Renal cortical epithelial cell (primary cell): ENCODE measurements at places on chromosomes 12 and 14.

GRCh38 chr12:4270831-4271716 lies 2.5 kb upstream of the CCND2 start:
- DNase-seq: no peak

DNA sequence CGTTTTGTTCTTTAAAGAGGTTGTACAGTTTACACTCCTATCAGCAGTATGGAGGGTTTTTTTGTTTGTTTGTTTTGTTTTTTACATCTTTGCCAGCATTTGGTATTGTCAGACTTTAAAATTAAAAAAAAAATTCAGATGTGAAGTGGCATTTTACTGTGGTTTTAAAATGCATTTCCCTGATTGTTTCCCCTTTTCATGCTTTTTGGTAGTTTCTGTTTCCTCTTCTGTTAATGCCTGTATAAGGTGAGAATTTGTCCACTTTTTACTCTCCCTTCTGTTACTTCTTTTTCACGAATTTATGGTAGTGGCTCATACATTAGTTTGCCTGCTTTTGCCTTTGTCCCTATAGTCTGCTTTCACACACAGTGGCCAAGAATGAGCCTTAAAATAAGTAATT lies 36.6 kb downstream of the MNAT1 start:
- DNase-seq: no peak

DNA sequence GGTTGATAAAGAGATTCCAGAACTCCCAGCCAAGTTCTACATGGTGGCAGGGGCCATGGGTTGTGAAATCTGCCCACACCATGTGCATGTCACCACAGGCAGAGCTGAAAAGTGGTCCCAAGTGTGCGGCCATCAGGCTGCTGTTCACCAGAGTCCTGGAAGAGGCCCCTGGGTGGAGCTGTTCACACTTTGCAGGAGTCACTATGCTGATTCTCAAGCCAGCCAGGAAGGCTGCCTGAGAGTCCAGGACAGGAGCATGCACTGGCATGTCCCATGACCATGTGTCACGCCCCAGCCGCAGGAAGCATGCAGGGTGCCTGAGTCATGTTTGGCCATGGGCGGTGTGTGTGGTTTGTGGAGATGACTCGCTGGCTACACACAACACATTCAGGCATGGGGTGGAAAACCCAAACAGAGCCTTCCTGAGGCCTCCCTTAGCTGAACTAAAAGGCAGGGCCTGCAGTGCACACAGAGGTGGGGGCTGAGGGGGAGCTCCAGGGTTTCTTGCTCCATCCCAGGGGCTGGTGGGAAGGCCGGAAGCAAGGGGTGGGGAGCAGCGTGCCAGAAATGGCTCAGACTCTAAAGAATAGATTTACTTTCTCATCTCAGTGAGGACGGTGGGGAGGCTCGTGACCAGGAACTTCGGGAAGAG lies 19.4 kb downstream of the ABCB9 start:
- peak; percentile 99 for DNase-seq

- no peak for DNase-seq
Measured at GRCh38 chr12:3305464-3305863, 185.5 kb upstream of the PRMT8 start.

- DNase-seq: no peak
Measured at GRCh38 chr14:50985124-50985858, 41.0 kb upstream of the PYGL start.

GRCh38 chr14:103543140-103543539 lies 14.1 kb downstream of the TRMT61A start:
- no peak for DNase-seq

DNA sequence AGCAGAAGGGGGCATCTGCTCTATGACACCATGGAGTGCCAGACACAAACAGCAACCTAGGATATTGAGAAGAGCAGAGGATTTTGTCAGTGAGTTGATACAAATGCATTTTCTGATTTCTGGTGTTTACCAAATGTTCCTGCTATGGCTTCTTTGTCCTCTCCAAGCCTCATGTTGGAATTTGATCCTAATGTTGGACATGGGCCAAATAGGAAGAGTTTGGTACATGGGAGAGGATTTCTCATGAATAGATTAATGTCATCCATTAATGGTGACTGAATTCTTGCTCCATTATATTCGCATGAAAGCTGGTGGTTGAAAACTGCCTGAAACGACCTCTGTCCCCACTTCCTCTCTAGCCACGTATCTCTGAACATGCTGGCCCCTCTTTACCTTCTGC lies 1002.2 kb upstream of the FLRT2 start:
- no peak for DNase-seq

GRCh38 chr12:45039757-45040156 lies 11.1 kb downstream of the DBX2 start:
- no peak for DNase-seq

- DNase-seq: no peak
Measured at GRCh38 chr12:49263400-49263763, 1.5 kb upstream of the TUBA1C start.

GRCh38 chr14:24179294-24179960 lies 7.5 kb downstream of the REC8 start:
- DNase-seq: no peak

GRCh38 chr12:125132698-125133400 lies 67.6 kb downstream of the AACS start:
- no peak for DNase-seq

GRCh38 chr12:6923851-6924250 lies 3.9 kb upstream of the ATN1 start:
- DNase-seq: no peak

- DNase-seq: peak; percentile 58
Measured at GRCh38 chr12:13362260-13362841, 165.8 kb downstream of the EMP1 start.
